Stimulated activated CD4-positive, alpha-beta T cell treated with anti-CD3 and anti-CD28 coated beads, Interleukin-12 subunit alpha, Interleukin-12 subunit beta, amount 100 ng/mL, for 48 hours (primary cell): ENCODE measurements at places on chromosomes 11 and 22.

- no peak for DNase-seq
Measured at GRCh38 chr22:20297414-20298109, 22.3 kb downstream of the DGCR6L start.

- DNase-seq, result no peak
Measured at GRCh38 chr11:80843266-80843974, 1402.6 kb upstream of the TENM4 start.

DNA sequence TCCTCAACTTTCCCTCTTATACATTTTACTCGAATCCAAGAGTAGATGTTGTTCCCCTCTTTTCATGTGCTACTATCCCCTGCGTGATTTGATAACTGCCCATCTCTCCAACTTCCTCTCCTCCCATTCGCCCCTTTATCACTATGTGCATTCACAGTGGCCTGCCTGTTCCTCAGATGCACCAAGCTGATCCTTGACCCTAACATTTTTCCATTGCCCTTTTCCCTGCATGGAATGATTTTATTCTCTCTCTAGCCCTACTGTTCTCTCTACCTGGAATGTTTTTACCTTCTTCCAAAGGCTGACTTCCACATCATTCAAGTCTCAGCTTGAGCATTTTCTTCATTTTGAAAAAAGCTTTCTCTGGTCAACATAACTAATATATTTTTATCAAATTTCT lies 15.8 kb upstream of the BBOX1 start:
- DNase-seq, result no peak

- DNase-seq, result no peak
Measured at GRCh38 chr11:17645190-17645970, 74.0 kb upstream of the MYOD1 start.

GRCh38 chr22:46994983-46995382 lies 232.5 kb downstream of the TBC1D22A start:
- no peak for DNase-seq
